ENCODE measurements at places on chromosomes 4 and X. TPM values are rescaled to one million over a fixed set of nuclear protein-coding genes. Genes with fewer than 3 reads are reported as not detected.

GRCh38 chrX:37787423-37787869 lies 7.6 kb downstream of the CYBB start:
- DNase-seq, result no peak

GRCh38 chr4:162675661-162676060 lies 491.0 kb downstream of the NAF1 start:
- DNase-seq, result no peak

DNA sequence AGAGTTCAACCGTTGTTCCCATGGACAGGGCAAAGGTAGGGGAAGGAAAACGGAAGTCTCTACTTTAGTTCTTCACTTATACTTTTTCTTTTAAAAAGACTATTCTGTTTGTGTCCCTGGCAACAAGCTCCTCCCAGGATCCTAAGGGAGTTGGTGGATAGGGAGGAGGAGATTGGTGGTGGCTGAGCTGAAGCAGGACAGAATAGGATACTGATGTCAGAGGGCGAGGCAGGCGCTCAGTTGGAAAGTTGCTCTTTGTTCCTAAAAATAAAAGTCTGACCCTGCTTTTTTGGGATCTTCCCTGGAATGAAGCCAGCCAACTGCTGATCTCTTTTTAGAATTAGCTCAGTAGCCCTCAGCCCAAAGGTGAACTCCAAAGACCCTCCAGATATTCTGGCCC lies 104.7 kb downstream of the MGST2 start:
- no peak for DNase-seq

- DNase-seq, result no peak
Measured at GRCh38 chr4:107740950-107741701, 21.1 kb upstream of the PAPSS1 start.

GRCh38 chr4:119097282-119097900 lies 38.2 kb upstream of the MYOZ2 start:
- DNase-seq, result no peak

DNA sequence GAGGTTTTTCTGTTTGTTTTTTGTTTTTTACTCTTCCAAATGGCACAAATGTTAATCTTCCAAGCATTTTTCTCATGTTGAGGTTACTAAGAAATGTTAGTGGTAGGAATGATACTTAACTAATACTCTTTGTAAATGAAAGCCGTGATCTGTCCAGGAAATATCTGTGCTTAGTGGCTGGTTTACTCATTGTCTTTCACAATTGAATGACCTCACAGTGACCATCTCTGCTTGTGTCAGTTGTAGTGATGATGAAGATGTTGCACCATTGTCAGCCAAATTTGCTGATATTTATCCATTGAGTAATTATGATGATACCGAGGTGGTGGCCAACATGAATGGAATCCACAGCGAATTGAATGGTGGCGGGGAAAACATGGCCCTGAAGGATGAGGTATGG lies 93.5 kb downstream of the TNIP2 start:
- DNase-seq, result no peak

GRCh38 chrX:11781734-11782370 lies 23.8 kb downstream of the MSL3 start:
- DNase-seq, result no peak

- no peak for DNase-seq
Measured at GRCh38 chr4:76830612-76830963, 67.4 kb downstream of the SOWAHB start.

GRCh38 chr4:81688085-81688484 lies 216.4 kb upstream of the RASGEF1B start:
- DNase-seq, result no peak

DNA sequence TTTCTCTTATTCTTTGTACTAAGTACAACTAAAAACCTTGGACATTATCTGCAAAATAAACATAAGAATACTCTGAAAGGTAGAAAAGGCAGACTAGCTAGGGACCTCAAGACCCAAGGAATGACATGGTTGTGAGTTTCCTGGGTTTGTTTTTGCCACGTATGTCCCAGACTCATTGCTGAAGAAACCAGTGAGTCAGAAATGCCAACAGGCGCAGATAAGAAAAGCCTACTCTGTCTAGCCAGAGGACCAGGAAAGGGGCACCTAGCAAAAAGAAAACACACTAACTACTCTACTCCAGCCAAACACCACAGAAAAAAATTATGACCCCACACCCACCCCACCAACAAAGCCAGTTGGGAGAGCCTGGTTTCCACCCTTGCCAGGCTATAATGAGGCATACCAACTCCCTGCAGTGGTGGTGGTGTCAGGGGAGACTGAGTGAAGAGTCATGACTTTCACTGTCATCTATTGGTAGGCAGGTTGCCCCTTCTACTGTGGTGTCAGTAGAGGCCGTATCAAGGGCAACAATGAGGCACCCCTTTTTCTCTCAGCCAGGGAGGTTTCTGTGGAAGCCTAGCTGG lies 10.9 kb downstream of the MTMR1 start:
- no peak for DNase-seq

- DNase-seq, result no peak
Measured at GRCh38 chr4:3715061-3715854, 50.9 kb upstream of the ADRA2C start.

GRCh38 chr4:183097231-183098018 lies 1.6 kb upstream of the WWC2 start:
- no peak for DNase-seq

- no peak for DNase-seq
Measured at GRCh38 chr4:102858828-102859464, 9.8 kb upstream of the CISD2 start.

DNA sequence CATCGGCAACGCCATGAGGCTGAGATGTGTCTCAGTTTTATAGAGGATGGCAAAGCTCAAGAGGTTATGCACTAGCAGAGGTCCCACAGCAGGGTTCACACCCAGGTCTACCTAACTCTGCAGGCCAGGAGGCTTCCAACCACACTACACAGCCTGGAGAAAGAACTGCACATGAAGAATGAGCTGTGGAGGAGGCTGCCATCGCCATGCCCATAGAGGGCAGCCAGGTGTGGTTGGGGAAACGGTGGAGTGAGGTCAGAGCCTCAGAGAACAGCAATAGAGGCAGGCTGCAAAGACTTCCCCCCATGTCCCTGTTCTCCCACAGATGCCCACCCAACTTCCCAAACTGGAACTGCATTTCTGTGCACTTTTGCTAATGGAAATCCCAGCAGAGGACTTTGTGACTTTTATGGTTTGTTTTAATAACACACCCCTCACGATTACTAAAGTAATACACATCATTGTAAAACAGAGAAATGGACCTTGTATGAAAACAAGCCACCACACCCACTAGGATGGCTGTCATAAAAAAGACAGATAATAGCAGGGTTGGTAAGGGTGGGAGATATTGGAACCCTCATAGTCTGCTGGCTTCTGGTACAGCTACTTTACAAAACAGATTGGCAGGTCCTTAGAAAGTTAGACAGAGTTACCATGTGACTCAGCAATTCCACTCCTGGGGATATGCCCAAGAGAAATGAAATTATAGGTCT lies 58.9 kb upstream of the PROM1 start:
- no peak for DNase-seq

DNA sequence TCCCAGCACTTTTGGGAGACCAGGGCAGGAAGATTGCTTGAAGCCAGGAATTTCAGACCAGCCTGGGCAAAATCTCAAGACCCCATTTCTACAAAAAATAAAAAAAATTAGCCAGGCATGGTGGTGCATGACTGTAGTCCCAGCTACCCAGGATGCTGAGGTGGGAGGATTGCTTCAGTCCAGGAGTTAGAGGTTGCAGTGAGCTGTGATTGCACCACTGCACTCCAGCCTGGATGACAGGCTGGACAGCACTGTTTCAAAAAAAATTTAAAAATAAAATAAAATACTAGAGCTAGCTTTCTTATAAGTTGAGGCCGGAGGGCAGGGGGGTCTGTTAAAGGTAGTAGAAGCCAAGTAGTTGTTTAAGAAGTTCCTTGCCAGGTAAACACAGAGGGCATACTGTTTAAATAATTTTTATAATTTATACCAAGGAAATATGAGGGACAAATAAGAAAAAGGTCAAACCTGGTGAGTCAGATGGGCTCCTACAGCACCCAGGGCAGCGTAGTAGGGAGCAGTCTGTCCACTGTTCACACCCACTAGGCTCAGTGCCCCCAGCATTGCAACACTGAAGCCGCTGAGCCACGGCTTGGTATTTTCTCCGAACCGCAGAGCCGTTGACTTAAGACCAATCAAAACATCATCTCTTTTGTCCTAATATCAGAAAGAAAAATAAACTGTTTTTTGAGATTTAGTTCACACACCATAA lies 17.3 kb downstream of the COQ2 start:
- DNase-seq, result no peak

Gene CTAG1A
- total RNA-seq, result not detected

Gene DCAF8L2
- total RNA-seq, result not detected

Gene GLUD2
- 0.22 TPM for total RNA-seq

Gene PPM1K
- 34.0 TPM for total RNA-seq

Gene DYNLT3
- 60.4 TPM for total RNA-seq

Gene ASMT
- total RNA-seq, result not detected

Gene DGAT2L6
- not detected for total RNA-seq

Gene MAGEB2
- total RNA-seq, result not detected

Gene XPNPEP2
- 5.7 TPM for total RNA-seq

Gene LONRF3
- total RNA-seq, result 0.40 TPM
